Right ventricle myocardium inferior (tissue), 1 donor: ENCODE measurements at places on chromosomes 6 and 20.

DNA sequence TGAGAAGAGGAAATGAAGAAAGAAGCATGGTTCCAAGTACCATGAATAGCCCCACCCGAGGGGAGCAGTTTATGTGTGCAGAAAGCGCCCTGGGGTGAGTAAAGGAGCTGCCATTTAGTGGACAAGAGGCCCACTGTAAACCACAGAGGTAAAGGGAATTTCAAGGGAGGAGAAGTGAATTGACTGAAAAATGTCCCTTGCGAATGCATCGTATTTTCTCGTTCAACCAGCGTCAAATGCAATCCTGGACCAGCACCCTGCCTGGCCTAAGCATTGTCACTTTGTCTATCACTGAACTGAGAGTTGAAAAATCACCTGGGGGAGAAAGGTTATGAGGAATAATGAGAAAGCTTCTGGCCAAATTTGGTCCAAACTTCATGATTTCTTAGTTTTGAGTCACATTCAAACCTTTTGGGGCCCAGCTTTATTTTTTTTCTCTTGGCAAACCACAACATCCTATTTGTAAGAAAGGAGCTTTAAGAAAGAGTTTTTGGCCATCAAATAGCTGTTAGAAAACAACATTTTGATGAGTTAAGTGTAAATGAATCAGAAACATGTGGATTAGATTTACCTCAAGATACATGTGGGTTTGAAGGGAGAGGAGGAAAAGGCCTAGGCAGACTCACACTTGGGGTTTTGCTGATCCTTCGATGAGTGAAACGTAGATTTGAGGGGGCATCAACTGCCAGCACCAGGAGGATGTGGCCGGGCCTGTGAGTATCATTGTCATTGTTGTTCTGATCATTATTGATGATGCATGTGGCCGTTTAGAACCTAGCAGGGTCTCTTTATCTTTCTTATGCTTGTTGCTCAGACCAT, 214.0 kb downstream of the CLIC5 start:
- no peak for DNase-seq

DNA sequence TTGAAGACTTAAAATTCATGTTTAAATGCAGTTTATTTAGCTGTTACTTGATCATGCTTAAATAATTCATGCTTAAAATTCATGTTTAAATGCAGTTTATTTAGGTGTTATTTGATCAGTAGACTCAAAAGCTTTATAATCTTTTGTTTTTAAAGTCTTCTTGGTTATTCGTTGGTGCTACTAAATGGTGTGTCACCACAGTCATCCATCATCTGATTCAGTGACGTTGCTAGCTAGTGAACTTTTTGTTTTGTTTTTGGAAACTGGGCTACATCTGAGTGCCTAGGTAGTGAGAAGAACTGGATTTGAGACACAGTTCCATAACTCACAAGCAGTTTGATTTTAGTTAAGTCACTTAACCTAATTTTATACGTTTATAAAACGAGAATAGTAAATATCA, 20.9 kb downstream of the SCAF8 start:
- no peak for DNase-seq

DNA sequence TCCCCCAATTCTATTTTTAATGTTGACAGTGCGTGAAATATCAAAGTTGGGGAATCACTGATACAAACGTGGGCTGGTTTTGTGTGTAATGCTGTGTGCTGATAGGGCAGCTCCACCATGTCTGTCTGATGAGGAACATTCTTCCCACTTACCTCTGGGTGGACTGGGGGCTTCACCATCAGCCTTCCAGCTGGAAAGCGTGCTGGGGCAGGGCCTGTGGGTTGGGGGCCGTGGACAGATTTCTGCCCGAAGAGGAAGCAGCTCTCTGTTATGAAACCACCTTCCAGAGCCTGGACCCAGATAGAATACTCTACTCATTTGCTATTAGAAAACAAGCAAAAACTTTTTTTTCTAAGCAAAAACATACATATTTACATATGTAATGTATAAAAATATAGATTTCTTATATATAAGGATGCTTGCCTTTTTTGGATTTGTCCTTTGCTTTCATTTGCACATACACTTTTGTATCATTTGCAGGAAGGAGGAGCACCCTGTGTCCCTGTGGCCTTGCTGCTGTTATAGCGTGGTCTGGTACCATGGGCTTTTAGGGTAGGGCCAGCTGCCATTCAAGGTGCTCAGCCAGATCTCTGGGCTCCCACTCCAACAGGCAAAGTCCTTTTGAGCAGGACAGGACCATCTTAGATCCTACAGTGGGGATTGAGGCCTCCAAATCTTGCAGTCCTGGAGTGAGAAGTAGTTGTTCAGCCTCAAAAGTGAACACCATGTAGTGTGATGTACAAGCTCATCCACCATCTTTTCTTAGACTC, 48.1 kb downstream of the DUSP22 start:
- no peak for DNase-seq

DNA sequence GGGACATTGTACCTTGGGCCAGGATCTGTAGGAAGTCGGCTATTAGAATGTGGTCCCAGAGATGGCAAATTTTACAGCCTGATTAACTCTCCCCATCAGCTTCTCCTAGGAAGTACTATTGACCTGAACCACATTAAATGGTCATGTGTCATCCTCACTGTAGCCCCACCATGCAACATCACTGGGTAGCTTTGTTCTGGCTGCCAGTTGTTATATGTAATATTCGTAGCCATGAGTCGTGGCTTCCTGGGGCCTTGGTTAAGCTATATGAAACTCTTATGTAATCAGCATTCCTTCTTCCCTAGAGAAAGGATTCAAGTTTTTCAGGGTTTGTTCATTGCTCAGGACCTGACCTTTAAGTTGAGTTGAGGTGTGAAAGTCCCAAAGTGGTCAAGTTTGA, 125.7 kb downstream of the ANKS1A start:
- no peak for DNase-seq

GRCh38 chr6:50925981-50926380, 107.3 kb downstream of the TFAP2B start:
- no peak for DNase-seq

DNA sequence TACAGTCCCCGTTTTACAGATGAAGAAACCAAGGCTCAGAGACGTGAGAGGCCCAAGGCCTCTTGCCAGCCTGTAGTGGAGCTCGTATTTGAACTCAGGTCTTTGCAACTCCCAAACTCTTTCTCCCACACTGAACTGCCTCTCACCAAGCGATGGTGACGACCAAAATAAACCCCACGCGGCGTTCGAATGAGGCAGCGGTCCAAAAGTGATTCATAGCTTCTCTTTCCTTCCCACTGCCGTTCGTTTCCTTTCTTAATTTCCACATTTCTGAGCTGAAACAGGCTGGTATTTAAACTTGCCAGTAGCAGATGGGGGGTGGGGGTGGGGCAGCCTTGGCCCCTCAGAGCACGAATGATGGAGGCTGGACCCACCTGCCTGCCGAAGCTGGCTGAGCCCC, 252.9 kb upstream of the KCNG1 start:
- DNase-seq, result no peak

- DNase-seq, result no peak
These were observed 533.3 kb downstream of the HACE1 start for GRCh38 chr6:104326173-104327001.

GRCh38 chr20:40441771-40442170, 247.3 kb downstream of the MAFB start:
- DNase-seq, result no peak

DNA sequence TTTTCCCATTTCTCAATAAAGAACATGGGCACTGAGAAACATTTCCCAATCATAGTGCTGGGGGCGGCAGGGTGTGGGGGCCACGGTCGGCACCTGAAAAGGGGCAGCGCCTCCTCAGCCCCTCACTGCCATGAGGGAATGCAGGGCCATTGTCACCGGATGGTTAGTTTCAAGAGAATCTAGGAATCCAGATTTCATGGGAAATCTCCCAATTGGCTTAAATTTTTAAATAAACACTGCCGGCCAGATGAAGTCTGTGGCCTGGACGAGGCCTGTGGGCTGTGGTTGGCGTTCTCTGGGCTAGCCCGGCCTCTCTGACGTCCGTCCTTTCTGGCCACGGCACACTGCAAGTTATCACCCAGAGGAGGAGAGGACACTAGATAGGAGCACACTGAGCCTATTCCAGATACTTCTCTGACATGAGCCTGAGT, 25.6 kb downstream of the MANBAL start:
- peak; percentile 90 for DNase-seq

DNA sequence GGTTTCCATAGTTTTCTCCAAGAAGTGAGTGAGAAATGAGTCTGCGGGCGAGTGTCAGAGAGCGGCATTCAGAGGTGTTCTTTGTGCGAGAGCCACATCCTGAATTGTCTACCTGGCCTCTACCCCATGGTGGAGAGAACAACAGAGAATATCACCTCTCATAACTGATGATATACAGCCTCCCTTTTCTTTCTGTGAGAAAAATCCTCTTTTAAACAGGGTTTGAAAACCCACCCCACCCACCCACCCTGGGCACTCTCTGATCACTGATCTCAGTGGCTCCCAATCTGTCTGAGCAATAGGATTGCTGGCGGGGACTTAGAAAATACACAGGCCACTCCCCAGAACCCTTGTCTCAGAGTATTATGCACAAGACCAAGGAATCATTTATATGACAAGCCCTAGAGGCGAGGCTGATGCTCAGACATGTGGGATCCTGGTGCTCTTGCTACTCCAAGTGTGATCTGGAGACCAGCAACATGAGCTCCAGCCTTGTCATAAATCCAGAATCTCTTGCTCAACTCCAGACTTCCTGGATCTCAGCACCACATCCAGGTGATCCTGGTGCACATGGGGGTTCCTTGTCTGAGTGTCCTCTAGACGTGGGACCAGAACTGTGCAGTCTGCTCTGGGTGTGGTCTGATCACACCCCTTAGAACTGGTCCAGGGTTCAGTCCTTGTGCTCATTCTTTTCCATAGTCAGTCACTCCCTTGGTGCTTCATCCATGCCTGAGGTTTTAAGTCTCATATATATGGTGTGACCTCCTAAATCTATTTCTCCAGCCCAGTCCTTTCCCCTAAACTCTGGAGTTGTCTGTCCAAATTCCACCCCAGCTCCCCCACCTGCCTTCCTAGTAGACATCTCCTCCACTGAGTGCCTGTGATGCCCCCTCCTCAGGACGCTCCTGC, 5.3 kb downstream of the HLA-B start:
- no peak for DNase-seq

- DNase-seq, result no peak
These were observed 77.7 kb downstream of the FLRT3 start for GRCh38 chr20:14259689-14260088.

DNA sequence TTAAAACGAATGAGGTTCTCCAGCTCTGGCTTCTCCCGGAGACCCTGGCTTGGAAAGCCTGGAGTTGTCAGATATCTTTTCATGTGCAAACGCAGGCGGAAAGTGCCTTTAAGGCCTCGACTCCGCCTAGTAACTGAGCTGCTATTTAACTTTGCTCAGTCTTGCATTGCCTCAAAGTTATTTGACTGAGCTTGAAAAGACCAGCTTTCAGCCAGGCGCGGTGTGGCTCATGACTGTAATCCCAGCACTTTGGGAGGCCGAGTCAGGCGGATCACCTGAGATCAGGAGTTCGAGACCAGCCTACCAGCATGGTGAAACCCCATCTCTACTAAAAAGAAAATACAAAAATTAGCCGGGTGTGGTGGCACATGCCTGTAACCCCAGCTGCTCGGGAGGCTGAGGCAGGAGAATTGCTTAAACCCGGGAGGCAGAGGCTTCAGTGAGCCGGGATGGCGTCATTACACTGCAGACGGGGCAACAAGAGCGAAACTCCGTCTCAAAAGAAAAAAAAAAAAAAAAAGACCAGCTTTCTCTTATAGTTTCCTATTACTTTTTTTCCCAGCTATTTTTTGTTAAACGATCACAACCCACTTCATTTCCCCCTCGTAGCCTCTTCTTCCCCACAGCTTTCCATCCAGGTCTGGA, 1.9 kb downstream of the GCNT2 start:
- DNase-seq, result no peak

GRCh38 chr6:111925296-111925695, 52.0 kb upstream of the FYN start:
- DNase-seq, result no peak

- DNase-seq, result peak; percentile 68
These were observed 16.8 kb downstream of the MYLK4 start for GRCh38 chr6:2733736-2734480.

DNA sequence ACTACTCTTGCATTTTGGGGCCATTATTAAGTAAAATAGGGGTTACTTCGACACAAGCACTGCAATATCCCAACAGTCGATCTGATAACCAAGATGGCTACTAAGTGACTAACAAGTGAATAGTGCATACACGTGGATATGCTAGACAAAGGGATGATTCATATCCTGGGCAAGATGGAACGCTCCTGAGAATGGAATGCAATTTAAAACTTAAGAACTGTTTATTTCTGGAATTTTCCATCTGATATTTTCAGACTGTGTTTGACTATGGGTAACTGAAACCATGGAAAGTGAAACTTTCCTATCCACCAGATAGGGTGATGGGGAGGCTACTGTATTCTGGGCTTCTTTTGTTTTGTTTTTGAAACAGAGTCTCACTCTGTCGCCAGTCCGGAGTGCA, 66.5 kb downstream of the ILRUN start:
- no peak for DNase-seq

DNA sequence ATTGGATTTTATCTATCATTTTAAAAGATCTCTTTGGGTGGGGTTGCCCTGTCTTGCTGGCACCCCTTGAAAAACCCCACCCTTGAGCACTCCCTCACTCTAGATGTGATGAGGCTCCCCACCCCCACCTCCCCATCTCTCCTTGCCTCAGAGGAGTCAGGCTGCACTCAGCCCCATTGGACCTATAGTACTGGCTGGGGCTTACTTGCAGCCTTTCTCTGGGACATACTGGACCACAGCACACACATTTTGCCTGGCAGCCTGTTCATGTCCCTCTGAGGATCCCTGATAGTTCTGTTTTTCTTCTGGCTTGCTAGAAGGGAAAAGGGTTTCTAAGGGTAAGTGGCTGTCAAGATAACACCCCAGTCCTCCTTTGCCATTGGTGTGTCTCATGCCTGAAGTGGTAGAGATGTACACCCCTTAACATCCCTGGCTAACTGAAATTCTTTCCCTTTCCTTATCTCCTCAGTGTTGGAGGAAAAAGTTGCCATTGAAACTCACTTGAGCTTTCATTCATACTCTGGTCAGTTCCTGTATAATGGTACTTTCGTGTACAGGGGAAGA, 553.4 kb upstream of the CITED2 start:
- DNase-seq, result no peak

GRCh38 chr6:41162687-41163418, at the start of gene TREM2:
Gene TREM2, minus strand, starts transcription at chr6:41163116. Its CDS starts 34 bp downstream, at chr6:41163082.
- no peak for DNase-seq

- DNase-seq, result peak; percentile 91
These were observed 92.7 kb upstream of the SIRPA start for GRCh38 chr20:1802385-1803060.

DNA sequence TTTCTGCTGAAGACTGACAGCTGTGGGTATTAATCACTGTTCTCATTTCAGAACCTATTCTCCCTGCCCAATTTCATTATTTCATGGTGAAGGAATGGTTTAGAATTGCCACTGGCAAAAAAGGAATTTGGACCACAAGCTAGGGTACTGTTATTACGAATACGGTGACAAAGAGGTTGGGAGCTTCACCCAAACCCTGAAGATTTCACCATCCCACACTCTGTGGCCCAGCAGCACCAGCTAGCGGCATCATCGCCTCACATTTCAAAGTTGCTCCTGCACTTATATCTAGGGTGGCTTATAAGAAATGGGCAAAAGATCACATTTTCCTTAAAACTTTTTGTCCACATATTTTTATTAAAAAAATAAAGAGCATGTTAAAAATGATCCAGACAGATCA, 236.1 kb downstream of the SYNDIG1 start:
- DNase-seq, result no peak

- DNase-seq, result no peak
These were observed 329.7 kb upstream of the JARID2 start for GRCh38 chr6:14915888-14916832.
